T-cell (primary cell): ENCODE measurements at places on chromosomes 7 and 10.

DNA sequence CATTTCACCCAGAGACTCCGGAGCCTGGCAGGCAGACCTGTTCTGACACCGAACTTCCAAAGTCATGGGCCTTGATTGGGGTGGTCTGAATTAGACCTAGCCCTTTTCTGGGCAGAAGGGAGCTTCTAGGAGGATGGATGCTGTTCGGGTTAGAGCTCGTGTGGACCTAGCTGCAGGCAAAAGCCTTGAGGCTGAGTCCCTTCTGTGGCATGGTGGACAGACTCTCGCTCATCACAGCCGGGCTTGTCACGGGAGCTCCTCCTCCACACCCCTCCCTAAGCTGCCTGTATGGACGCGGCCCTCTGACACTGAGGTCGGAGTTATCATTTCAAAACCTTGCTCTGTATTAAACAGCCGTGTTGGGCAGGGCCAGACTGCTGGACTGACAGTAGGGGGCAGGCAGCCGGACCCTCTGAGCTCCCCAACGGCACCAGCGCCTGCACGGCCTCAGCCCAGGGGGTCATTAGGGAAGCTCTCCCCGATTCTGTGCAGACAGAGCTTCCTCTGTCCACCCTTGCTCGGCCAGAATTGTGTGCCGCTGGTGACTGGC lies 2.2 kb downstream of the IRF5 start:
- DNase-seq, result no peak

GRCh38 chr10:49187950-49188761 lies at the start of gene TMEM273:
Gene TMEM273, minus strand, starts transcription at chr10:49188391. Its CDS starts 55 bp downstream, at chr10:49188336.
- DNase-seq, result peak; percentile 44

DNA sequence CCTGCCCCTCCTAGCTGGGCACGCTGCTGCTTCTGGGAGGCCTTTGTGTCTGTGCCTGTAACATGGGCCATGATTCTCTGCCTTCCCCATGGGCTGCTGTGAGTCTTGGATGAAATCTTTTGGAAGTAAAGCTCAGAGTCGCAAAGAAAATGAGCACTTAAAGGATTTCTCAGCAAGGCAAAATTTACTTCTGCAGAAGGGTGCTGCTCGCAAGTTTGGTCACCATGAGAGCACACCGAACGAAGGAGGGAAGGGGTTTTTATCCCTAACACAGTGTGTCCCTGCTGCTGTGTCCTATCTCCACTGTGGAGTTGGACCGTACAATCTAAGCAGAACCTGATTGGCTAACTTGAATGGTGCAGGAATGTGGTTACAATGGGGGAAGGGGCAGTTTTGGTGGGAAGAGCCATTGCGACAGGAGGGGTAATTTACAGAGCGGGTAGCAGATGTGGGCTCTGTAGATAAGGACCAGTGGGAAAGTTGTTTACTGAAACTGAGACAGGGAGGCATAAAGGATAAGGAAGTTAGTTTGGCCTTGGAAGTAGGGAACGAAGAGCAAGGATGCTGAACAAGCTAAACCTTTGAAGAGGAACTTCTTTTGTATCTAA lies 57.5 kb downstream of the FANK1 start:
- DNase-seq, result no peak

DNA sequence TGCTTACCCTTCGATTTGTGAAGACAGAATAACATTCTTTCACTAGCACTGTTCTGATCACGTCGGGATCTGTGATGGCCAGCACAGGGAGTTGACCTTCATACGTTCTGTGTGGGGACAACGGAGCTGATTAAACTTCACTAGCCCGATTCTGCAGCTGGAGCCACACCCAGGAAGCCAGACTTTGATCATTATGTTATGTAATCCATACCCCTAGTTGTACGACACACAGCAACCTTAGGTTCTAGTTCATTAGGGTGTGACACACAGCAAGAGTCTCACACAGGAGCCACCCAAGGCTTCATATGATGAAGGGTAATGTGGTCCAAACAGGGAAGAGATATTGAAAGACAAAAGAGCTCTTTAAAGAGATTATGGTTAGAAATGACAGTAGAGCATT lies 7.2 kb downstream of the CYP3A5 start:
- DNase-seq, result no peak

DNA sequence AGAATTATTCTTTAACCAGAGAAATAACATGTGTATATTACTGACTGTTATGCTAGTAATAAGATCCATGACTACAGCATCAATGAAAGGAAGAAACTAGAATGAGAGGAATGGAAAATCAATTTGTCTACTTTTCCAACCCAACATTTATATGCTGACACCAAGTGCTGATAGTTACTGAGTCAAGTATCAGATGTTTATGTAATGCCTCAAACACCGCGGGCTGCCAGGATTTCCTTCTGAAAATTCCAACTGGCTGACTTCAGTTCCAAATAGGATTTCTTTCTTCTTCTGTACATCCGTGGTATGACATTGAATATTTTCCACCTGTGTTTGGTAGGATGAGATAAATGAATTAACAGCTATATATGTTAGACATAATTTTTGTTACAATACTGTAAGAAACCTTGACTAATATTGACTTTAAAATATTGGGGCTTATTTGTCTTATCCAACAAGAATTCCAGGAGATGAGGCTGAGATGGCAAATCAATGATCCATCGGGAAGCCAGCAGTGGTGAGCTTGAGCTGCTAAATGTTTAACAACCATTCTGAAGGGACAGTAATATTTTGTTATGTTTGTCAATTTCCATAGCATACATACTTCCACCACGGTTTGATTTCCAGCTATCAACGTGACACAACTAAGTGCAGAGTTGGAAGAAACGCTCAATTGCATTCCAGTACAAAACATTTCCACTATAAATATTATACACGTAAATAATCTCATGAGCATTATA lies 435.2 kb upstream of the AUTS2 start:
- no peak for DNase-seq
